Stimulated activated CD8-positive, alpha-beta memory T cell treated with anti-CD3 and anti-CD28 coated beads, Interleukin-15, amount 100 ng/mL, for 48 hours (primary cell): ENCODE measurements at places on chromosomes 12 and 14.

DNA sequence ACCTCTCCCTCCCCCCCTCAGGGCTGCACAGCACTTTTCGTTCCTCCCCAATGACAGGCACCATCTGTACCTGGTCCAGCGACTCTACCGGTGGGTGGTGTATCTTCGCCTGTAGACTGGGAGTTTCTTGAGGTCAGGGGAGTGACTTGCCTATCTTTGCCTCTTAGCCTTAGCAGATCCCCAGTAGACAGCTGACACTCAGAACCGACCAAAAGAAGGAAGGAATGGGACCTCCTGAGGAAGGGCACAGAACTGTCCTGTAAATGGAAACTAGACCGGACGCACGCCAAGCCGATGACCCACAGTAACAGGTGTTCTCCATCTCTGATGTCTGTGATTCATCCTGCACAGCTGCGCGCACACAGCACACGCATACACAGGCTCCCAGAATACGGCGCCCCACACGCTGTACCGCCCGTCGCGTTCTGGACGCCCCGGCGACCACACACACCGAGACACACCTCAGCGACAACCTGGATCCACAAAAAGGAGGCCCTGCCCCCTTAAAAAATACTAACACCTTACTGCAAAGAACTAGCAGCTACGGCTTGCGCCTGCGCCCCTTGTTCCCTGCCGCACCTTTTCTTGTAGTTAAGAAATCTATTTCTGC is 673 bp upstream of the TTC9 start:
- no peak for DNase-seq

- DNase-seq: peak; percentile 49
Measured at GRCh38 chr14:100305324-100306100, 732 bp downstream of the SLC25A29 start.

DNA sequence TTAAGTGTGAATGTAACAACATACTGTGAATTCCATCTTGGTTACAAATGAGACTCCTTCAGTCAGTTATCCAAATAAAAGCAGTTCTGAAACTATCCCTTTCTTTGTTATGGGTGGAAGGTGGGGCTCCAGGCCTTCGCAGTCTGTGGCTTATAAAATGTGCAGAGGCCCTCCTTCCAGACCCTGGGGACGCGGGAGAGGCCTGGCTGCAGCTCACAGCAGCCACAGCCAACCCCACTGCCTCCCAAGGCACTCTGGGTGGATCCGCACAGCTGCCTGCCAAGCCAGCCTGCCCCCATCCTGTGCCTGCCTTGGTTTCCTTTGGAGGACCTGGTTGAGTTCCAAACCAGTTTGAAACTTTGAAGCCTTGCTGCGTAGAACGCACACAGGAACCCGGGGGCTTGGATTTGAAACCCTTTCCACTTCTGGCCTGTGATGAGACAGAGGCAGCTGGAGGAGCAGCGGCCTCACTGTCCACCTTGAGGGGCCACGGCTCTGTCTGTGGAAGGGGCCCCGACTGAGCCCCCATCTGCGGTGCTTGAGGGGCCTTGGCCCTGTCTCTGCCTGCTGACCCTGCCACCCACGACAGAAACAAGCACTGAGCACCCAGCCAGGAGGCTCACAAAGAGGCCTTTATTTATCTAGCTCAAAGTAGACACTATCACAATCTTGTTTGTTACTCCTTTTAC is 30.4 kb downstream of the CCNK start:
- DNase-seq: no peak

- no peak for DNase-seq
Measured at GRCh38 chr12:11768233-11768965, 118.9 kb downstream of the ETV6 start.

DNA sequence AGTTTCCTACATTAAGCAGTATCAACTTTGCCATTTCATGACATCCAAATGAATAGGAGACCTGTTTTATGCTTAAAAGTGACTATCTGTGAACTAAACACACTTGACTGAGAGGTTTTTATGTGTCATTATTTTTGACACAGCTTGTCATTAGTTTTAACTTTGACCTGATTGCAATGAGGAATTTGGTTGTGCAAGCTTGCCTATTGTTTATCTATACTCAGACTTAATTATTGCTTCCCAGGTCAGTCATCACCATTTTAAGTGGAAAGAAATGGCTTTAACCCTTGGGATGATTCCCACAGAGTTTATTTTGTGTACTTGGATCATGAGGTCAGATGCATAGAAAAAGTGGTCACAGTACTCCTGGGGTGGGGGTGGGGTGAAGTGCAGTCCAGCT is 171.0 kb upstream of the PRICKLE1 start:
- no peak for DNase-seq

- no peak for DNase-seq
Measured at GRCh38 chr12:130479401-130480125, 141.9 kb downstream of the PIWIL1 start.

GRCh38 chr14:30995689-30996088 is 29.8 kb upstream of the AP4S1 start:
- no peak for DNase-seq

DNA sequence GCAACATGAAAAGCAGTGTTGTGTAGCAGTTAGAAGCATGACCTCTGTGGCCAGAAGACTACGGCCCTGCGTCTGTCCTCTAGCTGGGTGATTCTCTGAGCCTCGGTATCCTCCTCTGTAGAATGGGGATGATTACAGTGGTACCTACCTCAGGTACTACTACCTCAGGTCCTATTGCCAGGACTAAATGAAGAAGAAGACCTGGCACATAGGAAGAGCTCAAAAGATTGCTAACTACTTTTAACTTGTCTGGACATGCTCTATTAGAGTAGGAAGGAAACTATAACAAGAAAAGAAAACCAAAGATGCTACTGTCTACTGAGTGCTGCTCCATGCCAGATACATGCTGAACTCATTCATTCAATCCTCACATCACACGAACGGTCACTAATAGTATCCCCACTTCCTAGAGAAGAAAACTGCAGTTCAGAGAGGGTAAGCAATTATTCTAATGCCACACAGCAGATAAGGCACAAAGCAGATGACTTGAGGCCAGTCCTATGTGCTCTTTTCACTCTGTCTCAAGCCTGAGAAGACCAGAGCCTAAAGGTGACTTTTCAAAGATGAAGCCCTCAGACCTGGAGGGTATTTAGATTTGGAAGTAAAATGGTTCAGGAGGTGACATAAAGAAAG is 108.1 kb upstream of the HIF1A start:
- no peak for DNase-seq

DNA sequence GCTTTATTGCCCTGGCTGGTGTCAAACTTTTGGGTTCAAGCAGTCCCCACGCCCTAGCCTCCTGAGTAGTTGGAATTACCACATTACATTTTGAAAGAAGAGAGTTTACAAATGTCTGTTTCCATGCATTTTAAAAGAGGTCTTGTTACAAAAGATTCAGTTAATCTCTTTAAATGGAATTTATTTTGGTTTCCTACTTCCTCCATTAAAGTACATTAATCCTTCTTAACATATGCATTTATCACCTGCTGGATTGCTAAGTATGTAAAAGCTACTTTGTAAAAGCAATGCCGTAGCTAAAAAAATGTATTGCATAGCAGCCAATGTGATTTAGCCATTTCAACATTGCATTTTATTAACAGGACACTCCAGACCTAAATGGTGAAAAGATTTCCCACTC is 80.4 kb downstream of the PDE3A start:
- no peak for DNase-seq

DNA sequence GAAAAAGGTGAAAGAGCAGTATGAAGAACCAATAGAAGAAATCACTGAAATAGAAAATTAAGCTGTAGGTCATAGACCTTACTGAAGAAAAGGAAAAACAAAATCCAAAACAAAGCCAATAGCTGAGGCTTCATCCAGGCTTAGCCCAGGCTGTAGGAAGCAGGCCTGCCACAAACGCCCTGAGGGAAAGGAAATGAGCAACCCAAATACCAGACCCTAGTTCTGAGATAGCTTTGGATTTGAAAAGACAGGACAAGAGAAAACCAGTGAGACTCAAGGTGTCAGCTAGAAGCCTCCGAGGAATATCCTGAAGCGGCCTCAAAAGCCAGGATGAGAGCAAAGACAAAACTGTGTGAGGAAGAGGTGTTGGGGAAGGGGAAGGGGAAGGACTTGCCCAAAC is 79.2 kb downstream of the FERMT2 start:
- no peak for DNase-seq

GRCh38 chr12:82146740-82147139 is 211.4 kb downstream of the CCDC59 start:
- no peak for DNase-seq

DNA sequence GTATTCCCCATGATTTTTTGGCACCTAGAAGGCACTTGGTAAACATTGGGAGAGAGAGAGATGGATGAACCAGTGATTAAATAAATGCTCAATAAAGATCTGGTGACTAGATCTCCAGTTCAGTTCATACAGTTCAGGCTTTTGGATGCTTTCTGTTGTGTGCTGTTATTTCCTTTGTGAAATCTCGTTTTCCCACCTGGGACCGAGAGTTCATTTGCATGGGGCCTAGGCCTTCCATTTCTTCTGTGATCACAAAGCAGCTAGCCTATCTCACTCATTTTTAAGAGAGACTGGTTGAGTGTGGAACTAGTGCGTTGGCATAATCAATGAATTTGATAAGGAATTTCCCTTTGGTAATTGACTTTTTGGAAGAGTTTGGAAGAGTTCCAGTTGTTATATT is 104.0 kb downstream of the VRK1 start:
- no peak for DNase-seq

DNA sequence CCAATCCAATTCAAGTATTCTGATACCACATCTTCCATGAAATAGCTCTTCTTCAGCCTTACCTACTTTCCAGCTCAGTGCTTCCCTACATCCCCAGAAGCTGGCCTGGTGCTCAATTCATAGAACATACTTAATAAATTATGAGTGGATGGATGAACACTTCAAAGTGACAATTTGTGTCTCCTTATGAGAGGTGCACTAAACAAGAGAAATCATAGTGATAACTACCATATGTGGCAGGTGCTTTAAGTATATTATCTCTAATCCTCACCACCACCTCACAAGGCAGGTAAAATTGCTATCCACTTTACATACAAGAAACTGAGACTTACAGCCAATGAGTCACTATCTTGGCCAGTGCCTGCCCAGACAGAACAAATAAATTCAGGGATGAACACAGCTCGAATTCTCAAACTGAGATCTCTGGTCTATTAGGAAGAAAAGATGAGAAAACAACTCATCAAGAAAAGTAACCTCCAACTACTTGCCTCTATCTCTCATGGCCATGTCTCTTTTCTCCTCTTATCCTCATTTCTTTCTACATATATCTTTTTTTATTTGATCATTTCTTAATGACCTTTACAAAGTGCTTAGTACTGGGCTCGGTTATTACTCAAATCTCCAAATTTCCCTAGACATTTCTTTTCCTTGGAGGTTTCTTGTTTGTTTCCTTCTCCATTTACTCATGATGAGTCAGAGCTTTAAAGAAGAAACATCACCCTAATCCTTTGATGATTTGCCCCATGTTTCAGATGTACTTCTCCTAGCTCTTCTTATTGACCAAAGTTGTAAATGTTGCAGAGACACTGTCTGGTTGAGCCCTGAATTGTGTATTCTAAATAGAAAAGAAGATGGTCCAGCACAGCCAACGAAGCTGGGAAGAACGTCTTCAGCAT is 161.5 kb downstream of the RPS29 start:
- DNase-seq: no peak

- DNase-seq: no peak
Measured at GRCh38 chr14:35819591-35820540, 6.3 kb upstream of the BRMS1L start.

- DNase-seq: no peak
Measured at GRCh38 chr12:9615420-9616136, 7.9 kb upstream of the KLRB1 start.

DNA sequence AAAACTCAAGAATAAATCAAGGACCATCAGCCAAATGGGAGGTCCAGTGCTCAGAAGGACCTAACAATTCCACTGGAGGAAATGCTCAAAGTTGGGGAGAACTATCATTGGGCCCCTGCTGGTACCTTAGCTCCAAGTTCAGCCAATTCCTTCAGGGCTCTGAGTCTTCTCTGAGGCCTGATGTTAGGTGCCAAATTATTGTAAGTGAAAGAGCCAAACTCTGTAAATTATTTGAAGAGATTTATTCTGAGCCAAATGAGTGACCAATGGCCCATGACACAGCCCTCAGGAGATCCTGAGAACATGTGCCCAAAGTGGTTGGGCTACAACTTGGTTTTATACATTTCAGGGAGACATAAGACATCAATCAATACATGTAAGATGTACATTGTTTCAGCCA is 8.2 kb upstream of the TMEM263 start:
- no peak for DNase-seq

DNA sequence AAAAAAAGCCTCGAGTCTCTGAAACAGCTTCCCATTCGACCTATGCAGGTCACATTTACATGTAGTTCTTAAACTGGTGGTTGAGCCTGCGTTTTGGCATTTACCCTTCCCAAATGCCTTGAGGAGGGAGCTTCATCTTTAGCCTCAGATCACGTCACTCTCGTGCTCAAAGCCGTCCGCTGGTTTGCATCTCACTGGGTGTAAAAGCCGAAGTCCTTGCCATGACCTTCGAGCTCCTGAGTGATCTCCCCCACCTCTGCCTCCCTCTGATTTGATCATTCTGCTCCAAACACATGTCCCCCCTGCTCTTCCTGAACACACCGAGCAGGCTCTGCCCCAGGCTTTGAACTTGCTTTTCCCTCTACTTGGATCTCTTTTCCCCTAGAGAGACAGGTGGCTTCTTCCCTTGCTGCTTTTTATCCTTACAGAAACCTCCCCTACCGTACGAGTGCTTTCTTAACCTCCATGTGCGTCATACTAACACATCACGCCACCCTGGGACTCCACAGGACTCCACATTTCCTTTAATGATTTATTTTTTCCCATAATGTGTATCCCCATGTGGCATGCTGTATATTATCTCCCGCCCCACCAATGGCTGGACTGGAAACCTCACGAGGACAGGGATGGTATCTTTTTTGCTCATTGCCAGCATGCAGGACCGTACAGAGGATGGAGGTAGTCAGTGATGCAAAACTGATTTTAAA is 610.7 kb downstream of the VRK1 start:
- no peak for DNase-seq

- DNase-seq: no peak
Measured at GRCh38 chr14:91996948-91997371, 42.9 kb downstream of the TRIP11 start.

DNA sequence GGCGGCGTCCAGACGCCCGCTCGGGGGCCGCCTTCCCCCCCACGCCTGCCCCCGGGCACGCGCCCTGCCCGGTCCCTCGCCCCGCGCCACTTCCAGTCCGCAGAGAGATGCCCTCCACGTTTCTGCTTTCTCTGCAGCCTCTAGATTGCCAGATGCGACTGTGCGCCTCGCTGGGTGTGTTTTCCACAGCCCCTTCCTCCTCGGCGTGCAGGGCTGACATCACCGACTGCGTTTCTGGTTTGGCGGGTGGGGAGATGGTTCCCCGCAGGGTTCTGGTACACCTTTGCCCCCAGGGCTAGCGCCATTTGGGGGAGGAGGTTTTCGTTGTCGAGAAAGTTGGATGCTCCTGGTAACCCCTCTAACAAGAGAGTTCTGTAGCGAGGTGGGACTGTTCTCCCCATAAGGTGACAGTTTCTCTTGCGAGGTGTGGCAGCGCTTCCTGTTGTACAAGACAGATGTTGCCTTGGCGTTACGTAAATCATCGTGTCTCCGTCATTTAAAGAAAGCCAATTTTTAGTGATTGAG is 1.5 kb downstream of the CALM1 start:
- no peak for DNase-seq

- DNase-seq: no peak
Measured at GRCh38 chr12:25653487-25654175, 100.5 kb upstream of the LMNTD1 start.
